Lung (tissue), 17 donors: ENCODE measurements at places on chromosomes 3 and 15. TPM values are rescaled to one million over a fixed set of nuclear protein-coding genes. Genes with fewer than 3 reads are reported as not detected.

DNA sequence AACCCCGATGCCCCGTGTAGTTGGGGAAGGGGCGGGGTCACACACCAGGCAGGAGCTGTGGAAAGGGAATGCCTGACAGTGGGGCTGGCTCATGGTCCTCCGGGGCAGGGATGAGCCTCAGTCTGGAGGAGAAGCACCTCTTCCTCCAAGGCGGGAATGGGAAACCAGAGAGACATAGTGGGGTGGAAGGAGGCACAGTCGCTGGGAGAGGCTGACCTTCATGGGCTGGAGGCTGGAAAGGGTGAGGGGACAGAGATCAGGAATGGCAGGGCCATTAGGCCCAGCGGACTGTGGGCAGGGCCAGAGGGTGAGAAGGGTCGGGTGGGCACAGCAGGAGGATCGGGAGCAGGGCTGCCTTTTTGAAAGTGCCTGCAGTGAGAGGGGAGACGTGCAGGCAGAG is 65.8 kb upstream of the LINGO1 start:
- DNase-seq = no peak

GRCh38 chr15:50556642-50557371 is 10.3 kb upstream of the USP50 start:
- no peak for DNase-seq

DNA sequence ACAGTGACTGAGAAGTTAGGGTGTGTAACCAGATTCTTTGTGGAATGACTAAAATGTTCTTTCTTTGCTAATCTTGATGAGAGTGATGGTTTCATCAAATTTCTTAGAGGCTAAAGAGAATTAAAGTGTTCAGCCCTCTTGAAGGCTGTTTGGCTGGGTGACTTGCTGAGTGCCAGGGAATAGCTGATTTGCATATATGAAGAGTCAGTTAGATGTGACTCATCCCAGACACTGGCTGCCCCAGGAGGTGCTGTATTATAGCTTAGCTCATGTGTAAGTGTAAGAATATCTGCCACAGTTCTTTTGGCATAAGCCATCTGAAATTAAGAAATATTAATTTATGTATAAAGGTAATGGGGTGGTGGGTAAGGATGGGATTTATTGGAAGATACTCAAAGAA is 535.1 kb downstream of the NLGN1 start:
- DNase-seq = no peak

GOLGA6A gene
- polyA plus RNA-seq = 0.03 TPM

- no peak for DNase-seq
Measured at GRCh38 chr15:42863572-42864239, 56.9 kb downstream of the TTBK2 start.

DNA sequence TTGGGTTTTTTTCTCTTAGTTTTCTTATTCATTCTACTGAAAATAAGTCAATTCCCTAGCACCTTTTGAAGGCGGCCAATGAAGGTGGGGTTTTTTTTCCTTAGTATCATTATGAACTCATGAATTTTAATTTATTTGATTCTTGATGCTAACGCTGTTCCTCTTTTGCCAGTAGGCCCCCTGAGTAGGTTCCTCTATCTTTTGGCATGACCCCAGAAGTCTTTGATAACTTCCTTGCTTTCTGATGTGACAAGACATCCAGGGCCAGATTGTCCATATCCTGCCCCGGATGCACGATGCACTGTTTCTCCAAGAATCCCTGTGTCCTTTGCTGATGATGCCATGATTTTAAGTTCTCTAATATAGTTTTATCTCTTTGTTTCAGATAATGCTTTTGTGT is 20.6 kb downstream of the LRRK1 start:
- no peak for DNase-seq

RGMA gene
- 3.4 TPM for polyA plus RNA-seq

GRCh38 chr3:175149675-175150074 is 290.5 kb downstream of the NAALADL2 start:
- DNase-seq = peak; percentile 22

UTS2B gene
- polyA plus RNA-seq = 0.10 TPM

RBP2 gene
- 0.33 TPM for polyA plus RNA-seq
